Stimulated activated CD8-positive, alpha-beta memory T cell treated with anti-CD3 and anti-CD28 coated beads, Interleukin-15, amount 100 ng/mL, for 4 hours (primary cell): ENCODE measurements at places on chromosomes 1 and 21.
A peak's percentile ranks its signal among the peaks of the same experiment; 100 is the strongest.

DNA sequence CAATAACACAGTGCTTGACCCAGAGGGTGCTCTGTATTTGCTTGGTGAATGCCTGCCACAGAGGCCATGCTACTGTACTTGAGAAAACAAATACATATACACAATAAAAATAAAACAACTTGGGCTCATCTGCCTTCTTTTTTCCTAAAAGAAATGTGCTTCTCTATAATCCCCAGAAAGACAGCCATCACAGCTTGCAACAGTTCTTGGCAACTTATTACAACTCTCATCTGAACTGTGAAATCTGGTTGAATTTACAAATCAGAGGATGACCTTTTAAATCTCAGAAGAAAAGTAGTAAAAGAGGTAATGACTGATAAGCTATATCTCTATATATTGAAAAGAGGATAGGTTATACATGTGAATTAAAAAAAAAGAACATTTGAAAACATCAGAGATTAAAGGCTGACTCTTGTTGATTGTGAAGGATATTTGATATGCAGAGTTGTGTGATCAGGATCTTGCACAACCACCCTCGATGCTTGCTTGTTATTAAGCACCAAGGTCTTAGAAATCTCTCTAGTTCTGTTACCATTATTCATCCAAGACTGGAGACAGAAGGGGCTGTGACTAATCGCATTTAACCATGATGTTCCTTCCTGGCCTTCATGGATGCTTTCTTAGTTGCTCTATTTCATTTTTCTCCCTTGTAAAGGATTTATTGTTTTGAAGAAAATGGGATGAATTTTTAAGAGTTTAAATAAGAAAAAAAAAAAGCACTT lies 213.4 kb downstream of the APP start:
- no peak for DNase-seq

GRCh38 chr21:17613242-17613676 lies 558 bp upstream of the BTG3 start:
- no peak for DNase-seq

DNA sequence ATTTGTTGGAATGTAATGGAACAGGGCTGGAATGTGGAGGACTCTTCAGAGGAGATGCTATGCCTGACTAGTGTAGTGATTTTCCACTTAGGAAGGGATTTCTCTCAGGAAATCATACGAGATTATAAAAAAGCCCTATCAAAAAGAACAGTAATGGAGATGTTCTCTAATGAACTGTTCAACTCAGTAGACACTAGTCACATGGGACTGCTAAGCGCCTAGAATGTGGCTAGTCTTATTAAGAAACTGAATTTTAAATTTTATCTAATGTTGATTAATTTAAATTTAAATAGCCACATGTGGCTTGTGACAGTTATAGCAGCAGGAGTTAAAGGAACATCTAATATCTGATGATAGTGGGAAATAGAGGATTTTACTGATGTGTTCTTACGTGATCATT lies 94.0 kb downstream of the SLC35F3 start:
- no peak for DNase-seq

- no peak for DNase-seq
Measured at GRCh38 chr1:69499203-69499803, 68.4 kb upstream of the LRRC7 start.

DNA sequence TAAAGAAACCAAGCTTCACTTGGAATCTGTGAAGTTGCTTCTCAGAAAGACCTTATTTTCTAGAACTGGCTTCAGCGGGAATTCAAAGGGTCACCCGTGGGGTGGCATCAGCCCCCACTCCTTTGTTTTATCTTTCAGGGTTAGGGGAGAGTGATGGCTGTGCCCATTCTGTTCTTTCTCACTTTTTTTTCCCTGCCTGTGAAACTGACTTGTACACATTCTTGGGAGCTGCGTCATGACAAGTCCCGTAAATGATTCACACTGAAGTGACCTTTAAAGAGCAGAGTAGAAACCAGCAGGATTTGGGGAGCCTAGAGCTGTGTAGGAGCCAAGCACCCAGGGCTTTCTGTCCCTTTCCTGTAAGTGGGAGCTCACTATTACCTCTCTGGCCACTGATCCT lies 43.8 kb downstream of the SLC44A3 start:
- DNase-seq, result no peak

DNA sequence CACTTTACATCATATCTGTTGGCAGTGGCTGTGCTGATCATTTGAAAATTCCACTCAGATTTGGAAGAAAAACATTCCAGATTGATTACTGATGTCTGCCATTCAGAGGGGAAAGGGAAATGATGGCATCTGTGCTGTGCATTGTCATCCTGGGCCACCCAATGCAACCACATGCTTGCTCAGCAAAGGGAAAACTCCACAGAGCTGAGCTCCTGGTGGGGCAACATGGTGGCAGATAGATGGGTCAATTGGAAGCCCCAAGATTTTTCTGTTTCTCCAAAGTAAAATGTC lies 11.8 kb downstream of the OXCT2 start:
- DNase-seq, result no peak

DNA sequence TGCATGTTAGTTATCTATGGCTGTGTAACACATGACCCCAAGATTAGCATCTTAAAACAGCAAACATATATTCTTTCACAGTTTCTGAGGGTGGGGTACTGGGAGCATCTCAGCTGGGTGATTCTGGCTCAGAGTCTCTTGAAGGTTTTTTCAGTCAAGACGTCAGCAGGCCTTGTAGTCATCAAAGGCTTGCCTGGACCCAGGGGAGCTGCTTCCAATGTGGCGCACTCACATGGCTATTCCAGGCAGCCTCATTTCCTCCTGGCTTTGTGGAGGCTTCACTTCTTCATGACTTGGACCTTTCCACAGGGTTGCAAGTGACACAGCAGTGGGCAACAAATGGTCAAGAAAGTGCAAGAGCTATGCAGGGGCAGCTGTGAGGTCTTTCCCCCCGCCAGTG lies 114.7 kb downstream of the ACTL8 start:
- DNase-seq, result no peak

- DNase-seq, result no peak
Measured at GRCh38 chr1:153617663-153618062, 1.5 kb upstream of the S100A14 start.

DNA sequence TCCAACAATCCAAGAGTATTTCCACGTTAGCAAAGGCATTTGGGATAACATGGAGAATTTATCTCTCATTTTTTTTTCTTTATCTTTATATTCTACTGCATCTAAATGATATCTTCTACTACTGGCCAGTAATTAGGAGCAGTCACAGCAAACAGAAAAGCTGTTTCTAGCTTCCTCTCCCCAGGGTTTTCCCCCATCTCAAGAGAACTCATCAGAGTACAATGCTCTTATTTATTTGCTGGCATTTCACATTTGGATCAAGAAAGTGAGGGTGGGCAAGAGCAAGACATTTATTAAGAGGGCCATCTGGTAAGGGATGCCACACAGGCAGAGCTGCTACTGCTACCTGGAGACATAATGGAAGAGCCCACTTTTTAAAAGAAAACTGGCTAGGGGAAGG lies 368.2 kb downstream of the USH2A start:
- no peak for DNase-seq

GRCh38 chr1:202807451-202807925 lies 733 bp downstream of the KDM5B start:
- peak; percentile 44 for DNase-seq

- no peak for DNase-seq
Measured at GRCh38 chr1:11781297-11781696, 19.3 kb downstream of the C1orf167 start.

DNA sequence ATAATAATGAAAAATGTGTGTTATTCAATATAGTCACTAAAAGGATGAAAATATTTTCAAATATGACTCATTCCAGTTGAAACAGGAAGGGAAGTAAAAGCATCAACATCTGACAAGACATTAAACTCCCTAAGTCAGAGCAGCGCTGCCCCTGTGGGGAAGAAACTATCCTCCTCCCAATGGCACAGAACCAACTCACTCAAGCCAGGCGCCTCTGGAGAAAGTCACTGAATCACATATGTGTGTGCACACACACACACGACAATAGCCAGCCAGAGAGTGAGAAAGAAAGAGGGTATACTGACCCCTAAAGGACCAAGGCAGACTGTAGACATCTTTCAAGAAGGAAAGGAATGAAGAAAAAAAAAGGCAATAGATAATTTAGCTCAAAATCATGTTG lies 126.9 kb downstream of the SETD4 start:
- no peak for DNase-seq

DNA sequence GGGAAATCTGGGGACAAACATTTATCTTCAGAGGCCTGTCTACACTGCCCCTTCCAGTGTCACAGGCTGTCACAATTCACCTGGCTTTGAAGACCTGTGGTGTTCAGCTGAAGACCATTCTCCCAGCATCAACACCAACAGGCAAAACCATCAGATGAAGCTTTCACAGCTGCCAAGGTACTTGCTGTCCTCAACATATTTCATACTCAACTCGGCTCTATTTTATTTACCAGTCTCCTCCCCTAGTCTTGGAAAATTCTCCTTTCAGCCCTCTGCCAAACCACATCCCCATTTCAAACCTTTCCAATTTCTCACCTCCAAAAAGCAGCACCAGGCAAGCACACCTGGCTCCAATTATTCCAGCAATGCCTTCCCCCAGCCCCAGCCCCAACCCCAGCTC lies 108.8 kb downstream of the TGFBR3 start:
- DNase-seq, result no peak

GRCh38 chr1:50279622-50280330 lies 143.5 kb downstream of the DMRTA2 start:
- no peak for DNase-seq

DNA sequence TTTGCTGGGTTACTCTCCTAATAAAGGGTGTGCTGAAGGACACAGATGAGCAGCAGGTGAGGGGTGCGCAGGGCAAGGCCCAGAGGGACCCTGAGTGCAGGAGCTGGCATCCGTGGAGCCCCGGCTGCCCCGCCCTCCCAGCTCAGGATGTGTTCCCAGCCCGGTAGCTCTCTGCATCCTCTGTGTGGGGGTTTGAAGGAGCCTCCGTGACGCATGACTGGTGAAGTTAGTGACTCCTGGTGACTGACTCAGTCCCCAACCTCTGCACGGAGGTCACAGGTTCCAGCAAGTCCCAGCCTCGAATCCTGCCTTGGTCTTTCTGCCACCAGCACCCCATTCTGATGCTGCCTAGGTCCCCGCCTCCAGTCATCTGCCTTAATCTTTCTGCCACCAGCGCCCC lies 21.6 kb upstream of the TSPEAR start:
- no peak for DNase-seq

DNA sequence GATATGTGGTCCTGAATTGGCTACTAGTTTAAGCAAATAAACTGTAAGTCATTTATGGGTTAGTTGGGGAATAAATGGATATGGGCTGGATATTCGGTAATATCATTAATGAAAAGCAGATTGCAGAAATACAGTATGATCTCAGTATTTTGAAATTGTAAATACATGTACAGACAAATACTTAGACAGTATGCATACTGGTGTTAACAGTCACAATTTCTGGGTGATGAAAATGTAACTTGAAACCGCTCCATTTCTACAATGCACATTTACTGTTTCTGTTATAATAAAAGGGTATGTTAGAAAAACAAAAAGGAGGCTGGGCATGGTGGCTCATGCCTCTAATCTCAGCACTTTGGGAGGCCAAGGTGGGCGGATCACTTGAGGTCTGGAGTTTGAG lies 28.0 kb downstream of the BLZF1 start:
- DNase-seq, result no peak

DNA sequence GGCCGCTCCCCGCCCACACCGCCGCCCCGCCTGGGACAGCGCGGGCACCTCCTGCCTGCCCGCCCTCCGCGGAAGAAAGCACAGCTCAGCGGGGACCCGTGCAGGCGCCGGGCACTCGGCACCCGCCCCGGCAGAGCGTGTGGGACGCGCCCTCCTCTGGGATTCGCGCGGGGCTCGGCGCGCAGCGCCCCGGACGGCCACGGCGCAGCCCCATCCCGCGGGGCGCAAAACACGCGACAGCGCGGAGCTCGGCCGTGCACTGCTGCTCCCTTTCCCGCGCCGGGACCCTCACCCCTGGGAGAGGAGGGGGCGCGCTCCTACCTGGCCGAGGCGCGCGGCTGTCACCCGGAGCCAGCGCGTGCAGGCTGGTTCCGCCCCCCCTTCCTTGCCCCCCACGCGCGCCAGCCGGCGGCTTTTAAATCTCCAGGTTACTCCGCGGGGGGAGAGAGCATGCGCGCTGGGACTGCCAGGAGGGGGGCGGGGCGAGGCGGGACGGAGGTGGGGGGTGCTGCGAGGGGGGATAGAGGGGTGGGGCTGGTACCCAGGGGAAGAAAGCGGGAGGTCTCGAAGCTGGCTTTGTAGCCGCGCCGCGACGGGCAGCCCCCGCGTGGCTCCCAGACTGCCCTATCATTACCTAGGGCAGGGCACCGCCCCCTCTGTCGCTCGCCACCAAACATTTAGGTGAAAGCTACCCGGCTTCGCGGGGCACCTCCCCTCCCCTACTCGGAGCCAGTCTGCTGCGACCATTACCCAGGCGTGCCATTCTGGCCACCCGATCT lies at the start of gene SLC45A3:
Gene SLC45A3, minus strand, starts transcription at position 437 of the 779 bp plus-strand sequence. CDS start 15,853 bp downstream, outside the sequence.
- peak; percentile 24 for DNase-seq

DNA sequence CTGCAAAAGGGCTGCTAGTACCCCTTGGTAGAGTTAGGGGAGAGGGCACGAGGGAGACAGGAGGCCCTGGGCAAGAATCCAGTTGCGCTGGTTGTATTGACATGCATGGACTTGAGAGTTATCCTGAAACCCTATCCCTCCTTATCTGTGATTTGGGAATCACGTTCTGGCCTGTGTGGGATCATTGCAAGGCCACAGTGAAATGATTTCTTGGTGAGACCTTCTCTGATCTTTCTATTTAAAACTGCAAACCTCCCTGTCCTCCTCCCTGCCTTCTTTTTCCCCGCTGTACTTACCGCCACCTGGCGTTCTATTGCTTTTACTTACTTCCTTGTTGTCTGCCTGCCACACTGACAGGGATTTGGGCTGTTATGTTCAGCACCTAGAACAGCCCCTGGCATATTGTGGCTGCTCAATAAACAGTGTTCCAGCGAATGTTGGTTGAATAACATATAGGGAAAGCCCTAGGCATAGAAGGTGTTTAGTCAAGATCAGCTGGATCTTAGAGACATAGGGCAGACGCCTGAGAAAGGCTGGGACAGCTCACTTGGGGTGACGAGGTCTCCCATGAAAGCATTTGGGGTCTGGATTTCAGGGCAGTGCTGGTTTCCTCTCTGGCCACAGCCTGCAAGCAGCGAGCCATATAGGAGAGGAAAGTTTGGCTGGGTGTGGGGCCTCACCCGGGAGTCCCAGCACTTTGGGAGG lies 25.6 kb downstream of the ALPL start:
- no peak for DNase-seq

DNA sequence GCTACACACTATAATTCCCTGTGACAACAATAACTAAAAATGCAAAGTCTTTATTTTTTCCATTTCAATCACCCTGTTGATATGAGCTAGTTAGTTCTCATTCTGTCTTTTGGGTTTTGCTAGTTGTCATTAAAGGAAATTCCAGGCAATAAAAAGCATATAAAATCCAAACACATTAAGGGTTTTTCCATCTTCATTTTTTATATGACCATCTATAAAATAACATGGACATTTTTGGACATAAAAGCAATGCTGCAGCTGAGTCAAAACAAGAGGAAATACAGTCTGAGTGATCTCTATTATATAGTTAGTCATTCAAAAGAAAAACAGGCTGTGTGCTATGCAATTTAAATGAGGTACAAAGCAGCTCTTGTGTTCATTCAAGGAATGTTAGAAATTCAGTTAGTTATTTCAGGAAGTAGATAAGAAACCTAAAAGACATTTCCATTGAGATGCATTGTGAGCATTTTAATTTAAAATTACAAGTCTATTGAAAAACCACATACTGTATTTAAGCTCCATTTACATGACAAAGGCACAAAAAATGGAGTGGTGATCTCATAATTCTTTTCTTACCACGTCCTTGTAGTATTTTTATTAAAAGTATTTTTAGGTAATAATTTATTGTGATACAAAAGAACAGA lies 67.3 kb upstream of the BCL10 start:
- no peak for DNase-seq
